Choroid plexus epithelial cell (primary cell): ENCODE measurements at places on chromosomes 16 and 17.

DNA sequence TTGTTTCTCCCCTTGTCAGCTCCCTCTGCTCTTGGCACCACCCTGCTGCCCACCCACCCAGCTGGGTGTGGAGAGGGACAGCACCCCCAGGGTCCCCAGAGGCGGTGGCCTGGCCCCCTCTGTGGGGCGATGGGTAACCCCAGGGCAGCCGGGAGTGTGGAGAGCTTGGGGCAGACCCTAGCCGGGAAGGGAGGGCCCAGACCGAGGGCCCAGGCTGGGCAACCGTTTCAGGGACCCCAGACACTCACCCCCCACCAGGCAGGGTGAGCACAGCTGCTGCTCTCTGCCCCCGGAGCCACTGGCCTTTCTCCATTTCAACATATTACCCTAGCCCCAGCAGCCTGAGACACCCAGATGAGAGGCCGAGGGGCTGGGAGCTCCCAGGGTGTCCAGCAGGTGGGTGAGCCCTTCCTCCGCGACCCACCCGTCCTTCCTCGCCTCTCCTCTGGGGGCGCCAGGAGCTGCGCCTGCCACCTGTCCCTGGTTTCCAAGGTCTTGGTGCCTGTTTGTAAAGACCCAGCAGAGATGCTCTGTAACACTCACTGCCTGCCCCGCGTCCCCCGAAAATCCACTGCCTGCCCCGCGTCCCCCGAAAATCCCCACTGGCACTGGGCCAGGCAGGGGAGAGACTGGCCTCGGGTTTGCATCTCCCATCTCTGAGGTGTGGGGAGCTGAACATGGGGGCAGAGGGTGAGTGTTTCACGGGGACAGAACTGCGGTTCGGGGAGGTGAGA, 45.4 kb downstream of the BAHCC1 start:
- no peak for DNase-seq

DNA sequence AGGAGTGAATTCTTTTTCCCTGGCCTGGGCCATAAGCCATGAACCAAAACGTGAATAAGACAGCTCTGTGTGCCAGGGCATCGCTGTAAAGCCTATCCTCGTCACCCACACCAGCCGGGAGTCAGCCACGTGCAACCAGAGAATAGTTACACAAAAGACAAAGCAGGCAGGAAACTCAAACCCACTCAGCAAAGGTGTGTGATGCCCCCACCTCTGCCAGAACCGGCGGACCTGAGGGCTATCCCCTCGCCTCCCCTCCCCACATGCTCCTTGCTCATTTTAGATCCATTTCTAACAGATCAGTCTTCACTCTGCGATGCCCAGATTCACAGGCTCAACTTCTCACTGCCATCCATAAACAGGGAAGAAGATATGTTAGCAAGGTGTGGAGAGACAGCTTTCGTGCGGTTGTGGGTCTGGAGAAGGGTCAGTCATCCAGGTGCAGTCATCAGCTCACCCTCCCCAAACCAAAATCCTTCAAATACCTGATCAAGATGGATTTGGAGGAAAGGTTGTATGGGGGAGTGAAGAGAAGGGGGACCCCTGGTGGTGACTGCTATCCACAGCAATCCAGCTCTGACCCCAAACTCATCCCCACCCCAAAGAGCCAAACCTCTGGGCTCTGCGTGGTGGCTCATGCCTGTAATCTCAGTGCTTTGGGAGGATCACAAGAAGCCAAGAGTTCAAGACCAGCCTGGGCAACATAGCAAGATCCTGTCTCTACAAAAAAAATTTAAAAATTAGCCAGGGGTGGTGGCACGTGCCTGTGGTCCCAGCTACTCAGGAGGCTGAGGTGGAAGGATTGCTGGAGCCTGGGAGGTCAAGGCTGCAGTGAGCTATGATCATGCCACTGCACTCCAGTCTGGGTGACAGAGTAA, 219.2 kb downstream of the C16orf78 start:
- peak; percentile 59 for DNase-seq

- no peak for DNase-seq
These were observed 44.8 kb upstream of the MSI2 start for GRCh38 chr17:57211543-57211942.

GRCh38 chr17:60750640-60751039, 73.0 kb downstream of the BCAS3 start:
- no peak for DNase-seq

DNA sequence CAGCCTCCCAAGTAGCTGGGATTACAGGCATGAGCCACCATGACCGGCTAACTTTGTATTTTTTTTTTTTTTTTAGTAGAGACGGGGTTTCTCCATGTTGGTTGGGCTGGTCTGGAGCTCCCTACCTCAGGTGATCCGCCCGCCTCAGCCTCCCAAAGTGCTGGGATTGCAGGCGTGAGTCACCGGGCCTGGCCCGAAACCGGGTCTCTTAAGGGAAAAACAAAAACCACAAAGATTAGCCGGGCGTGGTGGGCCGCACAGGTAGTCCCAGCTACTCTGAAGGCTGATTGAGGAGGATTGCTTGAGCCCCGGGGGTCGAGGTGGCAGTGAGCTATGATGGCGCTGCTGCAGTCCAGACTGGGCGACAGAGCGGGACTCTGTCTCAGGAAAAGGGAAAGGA, 19.9 kb upstream of the RBL2 start:
- no peak for DNase-seq

DNA sequence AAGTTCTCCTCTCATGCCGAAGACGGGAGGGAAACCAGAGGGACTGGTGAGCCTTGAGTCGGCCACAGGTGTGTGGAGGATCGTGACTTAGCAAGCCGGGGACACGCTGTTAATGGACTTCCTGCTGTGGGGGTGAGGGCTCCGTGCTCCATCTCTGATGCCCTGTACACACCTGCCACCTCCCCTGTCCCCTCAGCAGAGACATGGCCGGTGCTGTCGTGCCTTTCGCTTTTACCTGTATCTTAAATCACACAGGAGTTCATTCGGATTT, 75.9 kb upstream of the ZNF750 start:
- DNase-seq: no peak

DNA sequence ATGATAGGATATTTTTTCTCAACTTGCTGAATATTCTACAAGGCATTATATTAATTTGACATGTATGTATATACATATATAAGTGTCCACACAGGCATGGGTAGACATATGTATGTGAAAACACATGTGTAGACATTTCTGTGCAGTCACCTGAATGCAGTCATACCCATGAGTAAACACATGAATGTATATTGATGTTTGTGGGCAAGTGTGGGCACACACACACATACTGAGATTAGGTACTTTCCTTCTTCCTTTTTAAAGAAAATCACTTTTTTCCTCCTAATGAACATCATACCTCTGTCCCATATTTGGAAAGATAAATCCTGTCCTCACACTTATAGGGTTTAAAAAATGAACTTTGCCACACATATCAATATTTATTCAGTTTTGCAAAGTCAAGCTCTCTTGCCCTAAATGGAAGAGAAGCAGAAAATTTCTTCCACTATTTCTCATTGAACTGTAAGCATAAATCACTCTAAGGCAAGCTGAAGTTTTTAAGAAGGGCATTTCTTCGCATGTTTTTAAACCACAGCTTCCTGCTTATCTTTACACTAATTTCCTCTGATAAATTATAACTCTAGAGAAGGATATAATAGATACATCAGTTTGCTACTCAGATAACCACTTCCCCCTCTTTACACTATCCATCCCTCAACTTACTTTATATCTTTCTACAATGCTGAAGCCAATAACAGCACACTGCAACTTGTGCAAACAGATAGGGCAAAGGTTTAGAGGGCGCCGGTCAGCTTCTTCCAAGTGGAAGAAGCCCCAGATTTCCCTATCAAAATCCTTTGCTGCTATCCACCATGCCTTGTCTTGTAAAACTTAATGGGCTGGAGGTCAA, 49.6 kb upstream of the LRRC37A3 start:
- DNase-seq: no peak

DNA sequence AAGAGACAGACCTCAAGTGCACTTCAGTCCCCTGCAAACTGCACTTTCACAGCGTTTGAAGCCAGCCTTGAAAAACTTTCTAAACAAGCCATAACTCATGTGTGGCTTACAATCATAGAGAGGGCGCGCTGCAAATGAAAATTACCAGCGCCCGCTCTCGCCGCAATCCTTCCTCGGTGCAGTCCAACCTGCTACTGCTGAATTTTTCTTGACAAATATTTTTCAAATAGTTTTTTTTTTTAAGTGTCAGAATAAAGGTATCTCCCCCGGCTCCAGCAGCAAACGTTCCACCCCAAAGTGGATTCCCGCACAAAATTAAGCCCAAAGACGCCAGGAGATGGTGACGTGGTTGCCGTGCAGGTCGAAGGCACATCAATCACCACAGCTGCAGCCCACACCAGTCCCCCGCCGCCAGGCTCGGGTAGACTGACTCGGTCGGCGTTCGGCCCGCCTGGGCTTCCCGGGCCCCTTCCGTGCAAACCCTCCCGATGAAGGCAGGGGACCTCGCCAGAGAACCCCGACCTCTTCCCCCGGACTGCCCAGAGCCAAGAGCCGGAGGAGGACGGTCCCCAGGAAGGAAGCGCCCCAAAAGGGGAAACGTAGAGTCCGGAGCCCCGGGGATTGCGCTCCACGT, 630 bp downstream of the GRB2 start:
- peak; percentile 47 for DNase-seq

GRCh38 chr17:225551-225950, 44.1 kb upstream of the DOC2B start:
- DNase-seq: no peak

DNA sequence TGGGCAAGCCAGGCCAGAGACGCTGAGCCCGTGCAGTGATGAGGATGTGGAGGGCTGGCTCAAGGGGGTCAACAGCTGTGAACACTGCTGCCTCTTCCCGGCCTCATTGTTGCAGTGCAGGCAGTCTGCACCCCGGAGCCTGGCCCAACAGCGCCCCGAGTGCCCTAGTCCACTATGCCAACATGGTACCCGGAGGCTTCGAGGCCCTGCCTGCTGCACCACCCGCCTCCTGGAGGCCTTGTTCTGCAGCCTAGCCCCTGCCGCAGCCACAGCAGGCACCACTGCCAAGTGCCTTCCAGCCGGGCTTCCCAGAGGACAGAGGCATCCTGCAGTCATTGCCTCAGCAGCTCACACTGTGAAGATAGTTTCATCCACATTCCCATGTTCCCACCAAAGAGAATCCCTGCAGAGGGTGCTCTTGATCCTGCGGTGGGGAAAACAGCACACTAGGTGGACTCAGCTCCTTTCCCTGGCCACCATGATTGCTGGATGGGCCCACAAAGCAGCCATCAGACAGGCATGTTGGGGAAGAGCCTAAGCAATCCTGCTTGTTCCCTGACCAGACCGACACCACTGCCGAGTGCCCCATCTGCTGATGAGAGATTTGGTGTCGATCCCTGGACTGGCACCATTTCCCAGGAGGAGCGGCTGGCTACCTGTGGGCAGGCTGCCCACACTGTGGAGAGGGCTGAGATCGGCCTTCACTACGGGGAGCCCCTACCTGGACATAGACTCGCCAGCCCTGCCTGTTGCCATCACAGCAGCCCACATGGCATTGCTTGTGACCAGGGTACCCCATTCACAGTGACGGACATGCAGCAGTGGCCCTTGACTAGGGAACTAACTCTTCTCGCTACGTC, 44.9 kb downstream of the USP22 start:
- DNase-seq: no peak

DNA sequence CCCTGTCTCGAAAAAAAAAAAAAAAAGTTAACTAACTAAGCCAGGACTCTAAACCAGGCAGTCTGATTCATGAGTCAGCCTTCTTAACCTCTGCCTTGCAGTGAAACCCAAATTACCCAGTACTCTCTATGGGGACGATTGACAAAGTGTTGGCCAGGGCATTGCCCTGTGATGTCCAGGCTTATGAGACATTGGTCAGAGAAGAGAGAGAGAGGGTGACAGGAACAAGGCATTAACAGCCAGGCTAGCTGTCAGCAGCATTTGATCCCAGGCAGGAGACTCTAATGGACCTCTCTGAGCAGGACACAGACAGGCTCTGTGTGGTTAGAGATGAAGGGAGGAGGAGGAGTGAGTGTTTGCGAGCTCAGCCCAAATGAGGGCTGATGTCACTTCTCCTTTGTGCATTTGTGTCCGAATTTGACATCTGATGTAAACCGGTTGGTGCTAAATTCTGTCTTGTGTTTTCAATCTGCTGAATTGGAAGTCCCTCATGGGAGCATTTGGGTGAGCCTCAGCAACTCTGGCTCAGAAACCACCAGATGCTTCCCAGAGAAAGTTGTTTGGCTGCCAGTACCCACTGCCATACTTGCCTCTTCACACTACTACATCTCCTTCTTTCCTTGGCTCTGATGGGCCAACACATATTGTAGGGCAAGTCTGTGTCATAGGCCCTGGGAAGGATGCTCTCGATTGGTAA, 4.3 kb upstream of the MYL4 start:
- no peak for DNase-seq

- DNase-seq: peak; percentile 9
These were observed 27.4 kb downstream of the MYH11 start for GRCh38 chr16:15829460-15829859.

DNA sequence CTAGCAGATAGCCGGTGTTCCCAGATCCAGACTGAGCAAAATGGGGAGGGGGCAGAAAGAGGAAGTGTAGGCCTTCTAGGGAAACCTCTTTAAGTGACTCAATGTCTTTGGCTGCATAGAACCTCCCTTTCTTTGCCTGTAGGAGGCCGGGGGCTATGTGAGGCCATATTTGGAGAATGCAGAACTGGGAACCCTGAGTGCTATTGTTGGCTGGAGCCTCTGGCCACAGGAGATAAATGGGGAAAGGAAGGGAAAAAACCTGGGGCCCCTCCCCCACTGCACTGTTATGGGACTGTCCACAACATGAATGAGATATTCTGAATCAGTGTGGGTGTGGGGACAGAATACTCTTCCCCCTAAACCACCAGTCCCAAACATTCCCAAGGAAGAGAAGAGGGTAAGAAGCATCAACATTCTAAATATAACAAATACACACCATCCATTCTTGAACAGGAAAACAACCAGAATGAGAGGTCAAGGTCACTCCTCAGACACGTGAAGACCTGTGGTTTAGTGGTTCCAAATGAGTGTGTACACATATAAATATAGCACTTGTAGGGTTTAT, 2.4 kb downstream of the VPS25 start:
- DNase-seq: peak; percentile 51

DNA sequence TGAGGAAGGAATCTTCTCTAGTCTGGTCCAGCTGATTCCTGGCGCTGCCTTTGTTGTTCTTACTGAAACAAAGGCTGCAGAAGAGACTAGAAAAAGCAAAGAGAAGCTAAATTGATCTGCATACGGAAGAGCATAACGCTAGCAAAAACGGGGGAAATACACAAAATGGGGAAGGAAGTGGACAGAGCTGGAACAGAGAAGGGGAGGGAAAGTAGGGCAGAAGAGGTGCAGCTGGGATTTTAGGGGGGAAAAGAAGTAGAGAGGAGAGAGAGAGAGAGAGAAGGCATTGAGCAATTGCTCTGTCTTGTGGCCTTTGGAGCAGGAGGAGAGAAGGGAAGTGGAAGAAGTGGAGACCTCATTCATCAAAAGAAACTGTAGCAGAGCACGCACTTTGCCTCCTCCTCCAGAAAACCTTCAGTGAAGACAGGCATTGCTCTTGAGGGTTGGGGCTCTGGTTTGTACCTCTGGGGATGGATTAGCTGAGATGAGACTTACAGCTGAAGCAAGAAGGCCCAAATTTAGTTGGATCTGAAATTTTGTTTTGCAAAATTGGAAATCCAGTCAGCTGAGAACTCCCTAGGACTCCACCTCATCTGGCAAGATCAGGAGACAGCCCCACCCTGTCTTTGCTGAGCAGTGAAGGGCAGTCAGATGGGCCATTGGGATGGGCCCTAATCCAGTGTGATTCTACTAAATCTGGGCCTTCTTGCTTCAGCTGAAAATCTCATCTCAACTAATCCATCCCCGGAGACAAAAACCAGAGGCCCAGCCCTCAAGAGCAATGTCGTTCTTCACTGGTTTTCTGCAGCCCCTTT, 55.8 kb downstream of the CDRT4 start:
- DNase-seq: no peak
